ENCODE measurements at places on chromosomes 6 and 20.

- no peak for DNase-seq
Observed at GRCh38 chr6:7604003-7604402, 14.0 kb downstream of the SNRNP48 start.

GRCh38 chr6:67811239-67812037, 823.6 kb upstream of the ADGRB3 start:
- no peak for DNase-seq

DNA sequence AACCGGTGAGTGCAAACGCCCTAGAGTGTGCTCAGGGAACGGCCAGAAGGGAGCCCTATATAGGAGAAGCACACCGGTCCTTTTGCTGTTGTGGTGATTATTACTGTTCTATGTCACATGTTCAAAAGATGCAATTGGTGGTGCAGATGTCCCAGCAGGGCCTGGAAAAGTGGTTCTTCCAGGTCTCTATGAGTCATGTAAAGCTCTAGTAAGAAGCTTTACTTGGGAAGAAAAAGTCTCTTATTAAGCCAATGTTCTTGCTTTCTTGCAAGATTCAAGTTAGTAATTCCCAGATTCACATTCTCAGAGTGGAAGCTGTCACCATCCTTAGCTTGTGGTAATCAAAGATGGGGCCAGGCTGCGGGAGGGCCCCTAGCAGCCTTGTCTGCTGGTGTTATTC, 23.3 kb downstream of the EDN3 start:
- no peak for DNase-seq

DNA sequence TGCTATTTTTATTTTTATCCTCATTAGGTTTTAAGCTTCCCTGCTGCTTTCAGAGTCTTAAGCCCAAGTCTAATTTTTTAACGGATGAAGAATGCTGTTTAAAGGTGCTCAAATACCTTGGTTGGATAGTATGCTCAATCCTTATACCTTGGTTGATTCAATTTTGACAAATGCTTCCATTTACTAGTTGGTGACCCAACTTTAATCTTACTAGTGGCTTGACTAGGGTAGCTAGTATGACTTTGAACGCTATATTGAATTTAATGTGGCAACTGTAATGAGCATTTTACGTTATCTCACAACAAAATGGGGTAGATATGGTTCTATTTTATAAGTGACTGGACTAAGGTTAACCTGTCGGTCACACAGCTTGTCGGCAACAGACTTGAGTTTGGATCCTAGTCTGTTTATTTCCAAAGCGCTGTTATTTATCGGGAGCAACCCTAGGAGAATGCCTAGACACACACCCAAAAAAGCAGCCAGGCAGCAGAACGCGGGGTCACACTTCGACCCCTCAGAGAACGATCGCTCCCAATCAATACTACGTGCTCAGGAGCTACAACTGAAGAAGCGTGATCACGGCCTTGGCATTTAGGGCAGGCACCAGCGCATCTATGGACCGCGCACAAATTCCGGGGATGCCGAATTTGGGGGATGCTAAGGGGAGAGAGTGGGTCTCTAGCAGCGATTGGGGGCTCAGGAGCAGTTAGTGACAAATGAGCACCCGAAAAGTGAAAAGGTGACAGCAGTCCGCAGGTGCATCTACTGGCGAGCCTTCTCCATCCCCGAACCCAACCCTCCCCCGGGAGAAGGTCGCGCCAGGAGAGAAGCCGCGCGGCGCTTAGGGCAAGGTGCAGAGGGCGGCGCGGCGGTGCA, 586 bp upstream of the ALDH5A1 start:
- DNase-seq, result no peak

DNA sequence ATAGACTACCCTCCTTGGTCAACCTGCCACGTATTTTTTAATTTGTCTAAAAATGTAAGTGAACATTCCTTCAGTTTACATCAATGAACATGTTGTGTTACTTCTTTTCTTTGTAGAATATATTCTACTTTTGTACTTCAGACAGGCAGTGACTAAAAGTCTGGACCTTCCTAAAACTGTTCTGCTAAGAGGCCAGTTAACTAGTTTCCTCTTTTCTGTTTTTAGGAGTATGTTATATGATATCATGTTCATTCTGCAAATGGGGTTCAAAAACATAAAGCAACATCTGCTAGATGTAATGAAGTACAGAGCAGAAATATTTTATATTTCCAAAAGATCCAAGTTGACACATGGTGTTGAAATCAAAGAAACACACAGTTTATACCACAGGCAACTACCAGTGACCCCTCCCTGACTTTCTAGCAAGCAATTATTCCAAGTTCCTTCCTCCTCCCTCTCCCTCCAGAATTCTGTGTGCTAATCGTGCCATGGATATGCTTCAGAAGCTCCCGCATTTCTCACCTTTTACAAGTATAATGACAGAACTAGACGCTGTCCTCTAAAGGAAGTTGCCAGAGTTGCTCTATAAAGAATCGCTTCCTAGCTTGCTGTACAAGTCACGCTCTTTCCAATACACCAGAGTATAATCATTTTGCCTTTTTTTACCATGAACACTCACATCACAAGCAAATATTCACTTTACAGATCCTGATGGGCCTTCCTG, 64.7 kb downstream of the ARHGAP18 start:
- DNase-seq, result no peak

DNA sequence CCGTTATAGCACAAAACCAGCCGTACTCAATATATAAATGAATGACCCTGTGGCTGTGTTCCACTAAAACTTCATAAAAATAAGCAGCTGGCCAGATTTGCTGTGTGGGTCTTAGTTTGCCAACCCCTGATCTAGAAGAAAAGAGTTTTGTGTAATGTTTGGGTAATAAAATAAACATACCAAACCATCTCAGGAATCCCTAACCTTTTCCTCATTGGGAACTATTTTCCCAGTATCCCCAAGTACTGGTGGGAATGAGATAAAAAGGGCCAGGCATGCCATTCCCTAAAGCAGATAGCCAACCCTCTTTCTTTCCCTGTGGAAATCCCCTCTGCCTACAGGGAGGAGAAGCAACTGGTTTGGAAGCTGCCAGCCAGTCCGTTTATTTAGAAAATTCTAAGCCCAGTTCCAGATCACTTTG, 169.1 kb upstream of the AKAP12 start:
- DNase-seq, result no peak

DNA sequence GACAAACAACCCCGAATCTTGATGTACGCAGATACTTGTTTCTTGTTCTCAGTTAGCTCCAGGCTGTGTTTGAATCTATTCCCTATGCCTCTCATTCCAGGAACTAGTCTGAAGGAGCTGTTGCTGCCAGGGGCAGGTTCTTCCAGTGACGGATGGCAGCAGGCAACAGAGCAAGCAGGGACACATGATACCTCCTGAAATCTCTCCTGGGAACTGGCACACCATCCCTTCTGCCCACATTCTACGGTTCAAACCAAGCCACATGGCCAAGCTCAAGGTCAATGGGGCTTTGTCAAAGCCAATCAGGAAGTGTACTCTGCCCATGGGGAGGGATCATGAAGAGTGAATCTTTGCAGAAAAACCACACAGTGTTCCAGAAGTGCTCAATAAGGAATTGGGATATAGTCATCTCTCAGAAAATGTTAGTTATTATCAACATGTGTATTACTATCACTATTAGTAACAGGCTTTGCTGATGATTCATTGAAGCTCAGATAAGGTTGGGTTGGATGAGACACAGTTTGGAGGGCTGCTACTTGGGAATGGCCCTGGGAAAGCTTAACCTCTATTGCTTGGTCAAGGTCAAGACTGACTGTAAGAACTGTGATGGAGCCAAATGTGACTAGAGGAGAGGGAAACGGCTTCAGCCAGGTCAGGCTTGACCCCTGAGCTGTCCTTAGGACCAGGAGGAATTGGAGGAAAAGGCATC, 454.9 kb downstream of the PTPRT start:
- no peak for DNase-seq

DNA sequence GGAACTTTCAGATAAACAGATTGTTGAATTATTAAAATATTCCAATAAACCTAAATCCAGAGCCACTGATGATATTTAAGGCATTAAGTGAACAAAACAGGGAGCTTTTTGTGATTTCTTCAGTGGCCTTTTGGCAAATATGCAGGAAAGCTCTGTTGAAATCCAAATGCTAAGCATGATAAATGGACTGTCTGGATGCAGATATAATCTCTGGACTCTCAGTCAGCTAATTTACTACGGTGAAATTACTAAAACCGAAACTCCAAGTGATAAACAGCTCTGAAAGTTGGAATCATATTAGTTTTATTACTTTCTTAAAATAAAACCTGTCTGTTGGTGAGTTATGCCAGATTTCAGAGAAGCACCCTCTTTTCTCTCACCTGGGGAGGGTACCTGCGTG, 120.3 kb downstream of the IMPG1 start:
- no peak for DNase-seq

DNA sequence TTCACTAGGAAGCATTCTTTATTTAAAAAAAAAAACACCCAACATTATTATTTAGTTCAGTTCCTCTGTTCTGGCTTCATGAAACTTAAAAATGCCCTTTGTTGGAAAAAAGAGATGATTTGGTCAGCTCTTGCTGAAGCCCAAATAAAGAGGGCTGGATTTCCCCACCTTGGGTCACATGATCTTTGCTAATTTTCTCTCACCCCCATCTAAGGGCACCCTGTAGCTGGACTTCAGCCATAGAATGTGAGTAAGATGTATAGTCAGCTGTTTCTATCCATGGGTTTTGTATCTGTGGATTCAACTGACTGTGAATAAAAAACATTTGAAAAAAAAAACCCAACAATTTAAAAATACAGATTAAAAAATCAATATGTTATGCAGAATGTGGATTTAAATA, 213.9 kb upstream of the SULF2 start:
- DNase-seq, result no peak

DNA sequence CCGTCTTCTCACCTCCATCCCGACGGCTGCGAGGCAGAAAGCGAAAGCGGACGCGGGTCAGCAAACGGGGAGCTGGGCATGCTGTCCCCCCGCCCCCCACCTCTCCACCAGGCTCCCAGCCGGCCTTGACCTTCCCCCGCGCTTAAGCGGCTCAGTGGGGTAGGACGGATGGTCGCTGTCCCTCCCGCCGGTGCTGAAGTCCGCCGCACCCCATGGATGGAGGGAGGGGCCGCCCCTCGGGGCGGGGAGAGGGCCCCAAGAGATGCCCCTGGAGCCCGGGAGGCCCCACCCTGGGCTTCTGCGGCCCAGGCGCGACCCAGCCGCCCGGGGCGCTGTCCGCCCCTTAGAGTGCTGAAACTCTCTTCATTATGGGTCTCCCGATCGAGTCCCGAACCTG, at the start of gene KCNB1:
TSS of gene KCNB1 (minus strand) at position 48 of the 397 bp plus-strand sequence. CDS start 188 bp downstream, outside the sequence.
- no peak for DNase-seq

- no peak for DNase-seq
Observed at GRCh38 chr20:52828199-52828598, 144.0 kb upstream of the TSHZ2 start.

DNA sequence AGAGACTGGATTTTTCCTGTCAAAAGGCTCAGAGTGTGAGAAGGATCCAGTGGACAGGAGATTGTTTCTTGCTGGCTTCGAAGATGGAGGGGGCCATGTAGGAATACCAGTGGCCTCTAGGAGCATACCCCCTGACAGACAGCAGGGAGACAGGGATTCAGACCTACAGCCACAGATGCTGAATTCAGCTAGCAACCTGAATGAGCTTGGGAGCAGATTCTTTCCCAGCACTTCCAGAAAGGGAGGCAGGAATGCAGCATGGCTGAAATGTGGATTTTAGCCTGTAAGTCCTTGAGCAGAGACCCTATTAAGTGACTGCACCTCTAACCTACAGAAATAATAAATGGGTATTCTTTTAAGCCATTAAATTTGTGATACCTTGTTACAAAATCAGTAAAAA, 44.6 kb downstream of the STXBP5 start:
- no peak for DNase-seq

DNA sequence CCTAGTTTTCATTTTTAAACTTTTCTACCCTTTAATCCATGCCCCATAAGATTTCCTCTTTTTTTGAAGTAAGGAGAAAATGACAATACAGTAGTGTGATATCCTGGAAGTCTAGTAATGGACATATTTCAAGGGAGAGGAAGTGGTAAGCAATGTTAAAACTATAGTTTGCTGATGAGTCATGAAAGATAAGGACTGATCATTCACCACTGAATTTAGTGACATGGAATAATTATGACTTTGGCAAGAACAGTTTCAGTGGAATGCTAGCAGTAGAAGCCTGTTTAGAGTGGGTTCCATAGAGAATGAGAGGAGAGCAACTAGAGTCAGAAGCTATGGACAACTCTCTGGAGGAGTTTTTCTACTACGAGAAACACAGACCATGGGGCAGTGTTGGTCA, 24.9 kb upstream of the SLC2A12 start:
- no peak for DNase-seq

DNA sequence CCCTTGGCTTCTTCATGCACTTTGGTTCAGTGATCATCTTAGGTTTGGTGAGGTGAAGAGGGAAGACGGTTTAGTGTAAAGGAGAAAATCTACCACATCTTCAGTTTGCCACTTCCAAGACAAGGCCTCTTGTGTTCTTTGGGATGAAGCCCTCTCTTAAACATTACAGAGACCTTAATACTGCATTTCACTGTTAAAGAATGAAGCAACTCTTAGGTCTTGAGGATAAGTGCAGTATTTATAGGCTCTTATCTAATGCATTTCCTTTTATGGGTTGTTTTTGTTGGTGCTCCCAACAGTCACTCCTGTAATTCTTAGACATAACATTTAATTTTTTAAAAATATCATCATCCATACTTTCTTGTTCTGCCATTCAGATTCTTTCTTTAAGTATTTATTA, 139.9 kb upstream of the LAMP5 start:
- DNase-seq, result no peak

GRCh38 chr6:168381726-168382458, 59.1 kb upstream of the SMOC2 start:
- DNase-seq, result no peak

DNA sequence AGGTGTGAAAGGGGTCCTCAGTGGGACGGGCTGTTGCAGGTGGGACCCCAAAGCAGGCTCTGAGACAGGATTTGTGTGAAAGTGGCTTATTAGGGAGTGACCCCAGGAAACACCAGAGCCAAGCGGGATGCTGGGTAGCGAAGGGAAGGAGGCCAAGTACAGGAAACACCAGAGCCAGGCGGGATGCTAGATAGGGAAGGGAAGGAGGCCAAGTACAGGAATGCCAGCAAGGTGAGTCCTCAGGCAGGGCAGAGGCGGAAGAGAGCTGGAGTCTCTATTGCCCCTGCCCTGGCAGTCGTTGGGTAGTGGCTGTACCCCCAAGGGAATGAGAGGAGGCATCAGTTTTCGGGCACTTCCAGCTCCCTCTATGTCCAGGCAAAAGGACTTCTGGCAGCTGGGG, 30.5 kb upstream of the TGM2 start:
- no peak for DNase-seq

GRCh38 chr20:49833483-49833882, 20.9 kb downstream of the SLC9A8 start:
- no peak for DNase-seq

DNA sequence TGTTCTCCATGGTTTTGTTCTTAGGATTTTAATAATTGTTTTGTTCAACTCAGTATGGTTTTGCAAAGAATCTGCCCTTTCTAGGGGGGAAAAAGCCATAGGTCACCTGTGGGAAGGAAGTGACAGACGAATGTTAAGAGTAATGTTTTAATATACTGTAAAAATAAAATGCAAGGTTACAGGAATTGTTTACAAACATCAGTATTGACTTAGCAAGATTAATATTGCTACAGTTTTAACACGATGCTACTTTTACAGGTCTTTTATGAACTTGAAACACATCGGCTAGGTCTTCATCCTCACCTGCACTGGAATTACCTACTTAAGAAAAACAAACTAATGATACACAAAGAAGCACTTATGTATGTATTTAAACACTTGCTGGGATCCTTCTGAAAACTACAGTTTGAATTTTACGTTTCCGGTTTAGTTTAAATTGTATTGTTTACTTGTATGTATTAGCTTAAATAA, 1.7 kb upstream of the NKX2-4 start:
- no peak for DNase-seq

Data from CD4-positive, alpha-beta T cell treated with Interleukin-15 for 1 hour (primary cell).